Calu3 (cell line): ENCODE measurements at places on chromosomes 16 and 17. TPM values are rescaled to one million over a fixed set of nuclear protein-coding genes. Genes with fewer than 3 reads are reported as not detected.

Gene CLEC10A
- not detected in 2 replicates for total RNA-seq

Gene CHST5
- total RNA-seq: 0.42 and 0.64 TPM in 2 replicates

Gene MT1G
- total RNA-seq: not detected in 2 replicates

Gene PRMT7
- 49.4 and 57.8 TPM in 2 replicates for total RNA-seq

Gene HSD17B2
- total RNA-seq: 16.2 and 16.9 TPM in 2 replicates

Gene IGF2BP1
- total RNA-seq: 14.4 and 17.6 TPM in 2 replicates

Gene INCA1
- 0.54 TPM in 1 of 2 replicates, not detected in the other for total RNA-seq

Gene SMIM22
- 208 and 235 TPM in 2 replicates for total RNA-seq

Gene KRTAP9-3
- not detected in 2 replicates for total RNA-seq

Gene RAP1GAP2
- 28.9 and 38.4 TPM in 2 replicates for total RNA-seq

Gene VASN
- total RNA-seq: 18.1 and 22.4 TPM in 2 replicates
